ENCODE measurements at places on chromosomes 16 and 17. TPM values are rescaled to one million over a fixed set of nuclear protein-coding genes. Genes with fewer than 3 reads are reported as not detected.

ERI2 gene
- 25.6 TPM for total RNA-seq

EIF3CL gene
- total RNA-seq: 31.5 TPM

SPN gene
- 0.17 TPM for total RNA-seq

HASPIN gene
- 26.8 TPM for total RNA-seq

SULT1A2 gene
- total RNA-seq: 21.8 TPM

XAF1 gene
- 20.8 TPM for total RNA-seq

KRTAP4-3 gene
- not detected for total RNA-seq

SKAP1 gene
- 0.85 TPM for total RNA-seq

GRCh38 chr16:49756775-49757558, 98.9 kb downstream of the ZNF423 start:
- DNase-seq: no peak

DNA sequence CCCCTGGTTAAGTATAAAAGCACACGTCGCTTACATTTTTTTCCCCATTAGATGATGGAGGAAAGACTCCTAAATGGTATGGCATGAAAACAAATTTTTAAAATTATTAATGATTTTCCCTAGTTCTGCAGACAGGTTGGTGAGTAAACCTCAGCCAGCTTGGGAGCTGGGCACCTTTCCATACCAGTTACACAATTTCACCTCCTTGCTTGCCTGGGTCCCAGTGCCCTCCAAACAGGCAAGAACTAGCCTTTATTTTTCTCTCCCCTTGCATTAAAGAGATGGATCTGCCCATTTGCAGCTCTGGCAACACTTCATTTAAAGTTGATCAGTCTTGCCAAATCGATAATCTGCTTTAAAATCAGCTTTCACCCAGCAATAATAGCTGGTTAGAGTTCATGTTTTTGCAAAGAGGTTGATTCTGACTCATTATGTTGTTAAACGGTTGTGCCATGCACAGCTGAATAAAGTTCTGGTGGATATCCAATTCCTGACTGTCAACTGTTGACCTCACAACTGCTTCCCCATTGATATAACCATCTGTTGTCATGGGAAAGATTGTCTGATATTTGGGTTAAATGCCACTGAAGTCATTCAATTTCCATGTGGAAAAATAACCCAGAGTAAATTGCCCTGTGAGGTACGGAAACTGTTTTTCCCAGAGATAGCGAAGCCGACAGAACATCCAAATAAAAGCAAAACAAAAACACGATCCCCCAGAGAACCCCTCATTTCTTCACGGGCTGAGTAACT, 1.3 kb downstream of the C17orf58 start:
- no peak for DNase-seq

DNA sequence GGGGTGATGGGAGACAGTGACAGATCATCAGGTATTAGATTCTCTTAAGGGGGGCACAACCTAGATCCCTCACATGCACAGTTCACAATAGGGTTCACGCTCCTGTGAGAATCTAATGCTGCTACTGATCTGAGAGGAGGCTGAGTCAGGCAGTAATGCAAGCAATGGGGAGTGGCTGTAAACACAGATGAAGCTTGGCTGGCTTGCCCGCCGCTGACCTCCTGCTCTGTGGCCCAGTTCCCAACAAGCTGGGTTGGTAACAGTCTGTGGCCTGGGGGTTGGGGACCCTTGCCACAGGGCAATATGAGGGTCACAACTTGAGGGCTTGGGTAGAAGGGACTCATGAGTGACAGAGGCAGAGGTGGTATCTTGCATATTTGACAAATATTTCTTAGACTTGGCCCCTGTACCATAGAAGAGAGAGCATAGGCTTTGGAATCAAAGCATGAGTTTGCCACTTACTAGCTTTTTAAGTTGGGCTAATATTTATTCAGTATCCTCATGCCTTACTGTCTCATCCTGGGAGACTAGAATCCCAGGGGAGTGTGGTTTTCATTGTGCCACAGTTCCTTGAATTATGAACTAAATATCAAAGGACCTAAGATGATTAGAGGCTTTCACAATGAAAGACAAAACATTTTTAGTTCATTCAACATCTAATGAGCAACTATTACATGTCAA, 133.4 kb downstream of the SPACA3 start:
- DNase-seq: peak; percentile 23

DNA sequence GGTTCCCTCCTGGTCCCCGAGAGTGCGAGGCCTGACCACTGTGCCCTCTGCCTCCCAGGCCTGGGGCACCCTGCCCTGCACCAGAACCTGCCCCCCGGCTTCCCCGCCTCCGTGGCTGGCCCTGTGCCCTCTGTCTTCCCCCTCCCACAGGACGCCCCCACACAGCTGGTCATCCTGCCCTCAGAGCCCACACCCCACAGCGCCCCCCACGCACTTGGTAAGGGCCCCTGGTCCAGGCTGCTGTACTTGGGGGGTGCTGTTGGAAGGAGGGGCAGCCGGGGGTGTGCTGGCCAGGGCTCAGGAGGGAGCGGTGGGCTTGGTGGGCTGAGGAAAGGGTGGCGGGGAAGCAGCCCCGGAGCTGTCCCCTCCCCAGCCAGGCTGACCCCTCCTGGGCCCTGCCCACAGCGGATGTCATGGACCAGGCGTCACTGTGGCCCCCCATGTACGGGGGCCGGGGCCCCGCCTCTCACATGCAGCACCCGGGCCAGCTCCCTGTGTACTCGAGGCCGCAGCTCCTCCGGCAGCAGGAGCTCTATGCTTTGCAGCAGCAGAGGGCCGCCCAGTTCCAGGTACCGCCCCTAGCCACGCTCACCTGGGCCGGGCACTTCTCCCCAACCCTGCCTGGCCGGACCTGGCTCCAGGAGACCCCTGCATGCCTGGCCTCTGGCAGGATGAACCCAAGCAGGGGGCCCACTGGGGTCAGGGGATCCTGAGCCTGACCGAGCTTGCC, 49.5 kb downstream of the BAHCC1 start:
- no peak for DNase-seq

DNA sequence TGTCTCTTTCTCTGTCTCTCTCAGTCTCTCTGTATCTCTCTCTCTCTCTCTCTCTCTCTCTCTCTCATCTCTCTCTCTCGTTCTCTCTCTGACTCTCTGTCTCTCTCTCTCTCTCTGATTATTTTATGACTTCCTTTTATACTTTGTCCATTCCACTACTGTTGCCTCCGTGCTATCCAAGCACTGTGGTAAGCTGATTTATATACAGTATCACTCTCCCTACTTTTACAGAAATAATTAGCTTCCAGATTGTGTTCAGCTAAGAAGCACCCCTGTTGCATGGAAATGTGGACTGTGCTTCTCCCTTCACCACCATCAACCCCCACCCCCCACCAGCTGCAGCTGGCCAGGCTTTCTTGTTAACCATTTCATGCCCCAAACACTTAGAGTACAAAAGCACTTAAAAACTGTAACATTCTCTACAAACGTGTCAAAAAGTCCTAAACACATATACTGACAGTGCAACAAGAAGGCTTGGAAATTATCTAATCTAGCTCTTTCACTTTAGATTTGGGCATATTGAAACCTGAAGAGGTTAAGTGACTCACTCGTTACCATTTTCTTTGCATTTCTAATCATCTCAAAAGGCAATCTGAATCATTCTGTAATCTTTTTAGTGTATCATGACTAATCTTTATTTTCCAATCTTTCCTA, 11.6 kb upstream of the TMEM100 start:
- DNase-seq: no peak

GRCh38 chr17:46823657-46824056, 5.2 kb upstream of the WNT3 start:
- DNase-seq: no peak

DNA sequence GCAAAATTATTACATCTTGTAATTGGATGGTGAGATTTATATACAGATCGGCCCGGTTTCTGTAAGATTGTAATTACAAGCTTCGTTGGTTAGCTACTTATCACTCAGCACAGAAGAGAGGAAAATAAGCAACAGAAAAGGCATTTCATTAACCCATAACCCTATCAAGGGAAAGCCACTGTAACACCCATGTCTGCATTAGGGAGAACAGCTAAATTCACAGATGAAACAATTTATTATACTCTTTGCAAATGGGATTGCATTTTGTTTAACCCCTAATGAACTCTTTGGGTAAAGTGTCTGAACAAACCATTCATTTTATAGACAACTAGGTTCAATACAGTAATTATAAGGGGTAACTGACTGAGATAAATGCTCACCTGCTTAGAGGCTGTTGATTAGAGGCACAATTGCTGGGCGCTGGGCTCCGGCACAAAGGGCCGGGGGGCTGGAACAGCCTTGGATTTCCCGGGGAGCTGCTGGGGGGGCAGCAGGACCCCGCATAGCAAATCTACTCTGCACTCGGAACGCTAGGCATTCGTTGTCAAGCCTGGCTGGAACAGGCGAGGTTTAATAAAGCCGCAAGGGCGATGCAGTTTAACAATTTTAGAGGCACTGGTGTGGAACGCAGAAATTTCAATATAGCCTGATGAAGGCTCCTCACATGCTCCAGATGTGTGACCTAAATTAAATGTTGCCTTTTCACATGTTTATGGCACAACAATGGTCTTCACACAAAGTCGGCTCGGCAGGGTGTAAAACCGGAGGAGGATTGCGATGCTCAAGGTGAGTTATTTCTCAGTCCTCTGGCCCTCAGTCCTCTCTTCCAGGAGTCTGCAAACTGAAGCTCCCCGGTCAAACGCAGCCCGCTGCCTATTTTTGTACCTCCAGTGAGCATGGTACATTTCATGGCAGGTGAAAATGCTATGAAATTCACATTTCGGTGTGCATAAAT, 134.0 kb upstream of the IRX6 start:
- no peak for DNase-seq

DNA sequence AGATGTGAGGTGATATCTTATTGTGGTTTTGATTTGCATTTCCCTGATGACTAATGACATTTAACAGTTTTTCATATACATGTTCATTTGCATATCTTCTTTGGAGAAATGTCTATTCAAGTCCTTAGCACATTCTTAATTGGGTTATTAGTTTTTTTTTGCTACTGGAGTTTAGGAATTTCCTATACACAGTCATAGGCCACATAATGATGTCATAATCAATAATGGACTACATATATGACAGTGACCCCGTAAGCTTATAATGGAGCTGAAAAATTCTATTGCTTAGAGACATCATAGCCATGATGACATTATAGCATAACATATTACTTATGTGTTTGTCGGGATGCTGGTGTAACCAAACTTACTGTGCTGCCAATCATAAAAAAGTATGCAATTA, 83.7 kb downstream of the ABCA8 start:
- DNase-seq: no peak

GRCh38 chr17:10804546-10804945, 647 bp upstream of the TMEM238L start:
- no peak for DNase-seq

DNA sequence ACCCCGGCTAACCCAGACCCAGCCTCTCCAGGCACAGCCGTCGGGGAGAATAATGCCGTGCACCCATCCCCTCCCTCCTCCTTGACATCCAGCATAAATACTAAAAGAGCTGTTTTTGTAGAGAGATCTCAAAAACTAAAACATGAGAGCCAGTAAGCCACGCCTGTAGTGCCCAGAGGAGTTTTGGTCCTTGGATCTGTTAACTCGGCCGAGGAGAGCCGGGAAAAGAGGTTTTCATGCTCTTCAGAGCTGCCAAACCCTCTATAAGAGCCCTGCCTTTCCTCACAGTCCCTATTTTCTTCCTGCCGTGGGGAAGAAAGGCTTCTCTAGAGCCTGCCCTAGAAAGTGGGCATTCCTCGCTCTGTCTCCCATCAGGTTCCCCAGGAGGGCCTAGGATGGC, 30.2 kb upstream of the NAT9 start:
- DNase-seq: no peak

DNA sequence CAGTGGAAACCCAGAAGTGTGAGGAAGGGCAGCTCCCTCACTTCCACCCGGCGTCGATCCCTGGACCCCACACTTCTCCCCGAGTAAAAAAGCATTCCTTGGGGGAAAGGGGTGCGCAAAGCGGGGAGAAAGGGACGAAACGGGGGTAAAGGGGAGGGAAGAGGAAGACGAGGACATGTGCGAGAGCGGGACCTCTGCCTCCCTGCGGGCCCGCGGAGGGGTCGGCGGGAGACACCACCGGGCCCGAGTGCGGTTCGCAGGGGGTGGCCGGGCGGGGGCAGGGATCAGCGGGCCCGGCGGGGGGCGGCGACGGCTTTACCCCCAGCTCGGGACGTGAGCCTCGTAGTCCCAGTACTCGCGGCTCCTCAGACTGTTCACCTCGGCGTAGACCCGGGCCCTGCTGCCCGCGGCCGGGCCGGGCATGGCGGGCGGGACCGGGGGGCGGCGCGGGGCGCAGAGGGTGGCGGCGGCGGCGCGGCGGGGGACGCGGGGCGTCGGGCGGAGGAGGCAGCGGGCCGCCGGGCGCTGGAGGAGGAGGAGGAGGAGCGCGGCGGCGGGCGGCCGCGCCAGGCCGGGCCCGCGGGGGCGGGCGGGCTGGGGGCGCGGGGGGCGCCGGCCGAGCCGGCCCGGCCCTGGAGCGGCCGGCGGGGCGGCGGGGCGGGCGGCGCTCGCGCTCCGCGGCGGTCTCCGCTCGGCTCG, 443 bp downstream of the CSNK2A2 start:
- DNase-seq: no peak

DNA sequence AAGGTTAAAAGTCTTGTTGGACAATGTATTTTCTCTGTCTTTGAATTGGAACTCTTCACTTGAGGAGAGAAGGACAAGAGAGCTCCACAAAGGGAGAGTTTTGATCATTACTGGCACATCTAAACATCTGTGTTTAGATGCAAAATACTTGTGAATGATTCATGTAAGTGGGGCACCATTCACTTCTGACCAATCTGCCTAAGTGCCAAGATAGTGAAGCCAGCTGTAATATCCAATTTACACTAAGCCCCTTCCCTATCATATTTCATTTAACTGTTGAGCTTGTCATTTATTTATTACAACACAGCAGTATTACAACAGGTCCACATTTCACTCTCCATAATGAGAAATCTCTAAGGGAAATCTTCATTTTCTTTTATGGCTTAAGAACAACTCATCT, 832.3 kb upstream of the GOT2 start:
- no peak for DNase-seq

GRCh38 chr17:29357821-29358232, 32.3 kb upstream of the TAOK1 start:
- DNase-seq: no peak

DNA sequence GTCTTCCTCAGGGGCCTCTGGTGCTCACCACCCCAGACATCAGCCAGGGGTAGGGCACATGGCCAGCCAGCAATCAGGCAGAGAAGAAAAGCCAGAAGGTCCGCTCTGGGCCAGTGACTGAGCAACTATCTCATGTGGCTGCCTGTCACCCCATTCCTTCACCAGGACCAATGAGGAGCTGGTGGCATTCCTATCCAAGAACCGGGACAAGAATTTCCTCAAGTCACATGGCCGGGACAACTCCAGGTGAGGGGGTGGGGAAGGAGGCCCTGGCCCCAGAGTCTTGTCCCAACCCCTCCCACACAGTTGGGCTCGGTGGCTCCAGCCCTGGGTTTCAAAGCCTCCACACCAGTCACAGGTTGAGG, 9.4 kb downstream of the XYLT2 start:
- DNase-seq: no peak

- DNase-seq: no peak
These were observed 68.7 kb downstream of the TTC19 start for GRCh38 chr17:16068323-16068722.
